GM13977 (cell line): ENCODE measurements at places on chromosomes 12 and 14.

DNA sequence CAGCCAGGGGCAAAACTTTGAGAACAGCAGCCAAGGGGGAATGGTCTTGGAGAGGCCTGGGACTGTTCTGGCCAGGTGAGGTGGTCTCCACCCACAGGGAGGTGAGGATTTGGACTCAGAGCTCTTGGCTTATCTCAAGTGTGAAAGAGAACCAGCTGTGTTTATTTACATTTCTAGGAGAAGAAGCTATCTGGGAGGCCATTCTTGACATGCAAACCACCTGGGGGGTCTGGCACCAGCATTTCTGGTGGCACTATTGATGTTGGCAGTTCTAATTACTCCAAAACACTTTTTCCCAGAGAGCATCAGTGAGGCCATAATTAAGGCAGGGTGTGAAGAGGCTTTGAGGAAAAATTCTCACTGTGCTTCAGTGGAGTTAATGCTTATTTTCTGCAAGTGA is 95.1 kb downstream of the CAND1 start:
- DNase-seq, result no peak

GRCh38 chr14:30440961-30441360 is 118.0 kb upstream of the G2E3 start:
- DNase-seq, result no peak

- DNase-seq, result no peak
These were observed 53.1 kb downstream of the RERG start for GRCh38 chr12:15168026-15168678.

DNA sequence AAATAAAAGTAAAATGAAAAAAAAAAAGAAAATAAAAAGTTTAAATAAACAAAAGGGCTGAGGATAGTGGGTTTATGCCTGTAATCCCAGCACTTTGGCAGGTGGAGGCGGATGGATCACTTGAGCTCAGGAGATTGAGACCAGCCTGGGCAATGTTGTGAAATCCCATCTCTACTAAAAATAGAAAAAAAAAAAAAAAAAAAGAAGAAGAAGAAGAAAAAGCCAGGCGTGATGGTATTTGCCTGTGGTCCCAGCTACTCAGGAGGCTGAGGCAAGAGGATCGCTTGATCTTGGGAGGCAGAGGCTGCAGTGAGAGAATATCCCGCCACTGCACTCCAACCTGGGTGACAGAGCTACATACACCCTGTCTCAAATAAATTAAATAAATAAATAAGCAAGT is 3.9 kb downstream of the TAOK3 start:
- DNase-seq, result no peak

- peak; percentile 19 for DNase-seq
These were observed 367.5 kb downstream of the DAD1 start for GRCh38 chr14:22221508-22221907.

- no peak for DNase-seq
These were observed 301.6 kb upstream of the SLC16A7 start for GRCh38 chr12:59294221-59294620.

DNA sequence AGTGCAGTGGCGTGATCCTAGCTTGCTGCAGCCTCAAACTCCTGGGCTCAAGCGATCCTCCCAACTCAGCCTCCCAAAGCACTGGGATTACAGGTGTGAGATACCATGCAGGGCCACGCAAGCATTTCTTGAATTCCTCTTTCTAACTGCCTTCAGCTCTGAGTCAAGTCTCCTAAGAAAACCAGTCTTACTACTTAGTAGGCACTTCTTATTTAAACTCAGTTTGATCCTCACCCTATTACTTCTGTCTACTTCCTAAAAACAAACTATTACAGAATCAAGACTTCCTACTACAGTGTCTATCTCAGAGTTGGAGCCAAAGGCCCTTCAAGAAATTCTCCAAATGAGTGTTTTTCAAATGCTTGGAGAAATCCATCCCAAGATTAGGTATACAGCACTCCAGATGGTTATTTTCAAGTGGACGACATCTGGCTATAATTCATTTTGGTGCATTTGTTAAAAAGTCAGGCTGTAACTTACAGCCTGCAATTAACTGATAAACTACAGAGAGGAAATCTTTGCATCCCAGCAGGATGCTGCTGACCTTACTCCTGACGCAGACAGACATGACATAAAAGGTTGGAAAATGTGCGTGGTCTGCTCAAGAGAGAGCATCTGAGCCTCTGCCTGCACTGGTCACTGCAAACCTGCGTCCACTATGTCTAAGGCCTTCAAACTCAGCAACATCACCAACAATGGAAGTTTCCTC is 34.7 kb downstream of the SSH1 start:
- DNase-seq, result no peak

- no peak for DNase-seq
These were observed 483.9 kb downstream of the ZFP36L1 start for GRCh38 chr14:68308726-68309520.

DNA sequence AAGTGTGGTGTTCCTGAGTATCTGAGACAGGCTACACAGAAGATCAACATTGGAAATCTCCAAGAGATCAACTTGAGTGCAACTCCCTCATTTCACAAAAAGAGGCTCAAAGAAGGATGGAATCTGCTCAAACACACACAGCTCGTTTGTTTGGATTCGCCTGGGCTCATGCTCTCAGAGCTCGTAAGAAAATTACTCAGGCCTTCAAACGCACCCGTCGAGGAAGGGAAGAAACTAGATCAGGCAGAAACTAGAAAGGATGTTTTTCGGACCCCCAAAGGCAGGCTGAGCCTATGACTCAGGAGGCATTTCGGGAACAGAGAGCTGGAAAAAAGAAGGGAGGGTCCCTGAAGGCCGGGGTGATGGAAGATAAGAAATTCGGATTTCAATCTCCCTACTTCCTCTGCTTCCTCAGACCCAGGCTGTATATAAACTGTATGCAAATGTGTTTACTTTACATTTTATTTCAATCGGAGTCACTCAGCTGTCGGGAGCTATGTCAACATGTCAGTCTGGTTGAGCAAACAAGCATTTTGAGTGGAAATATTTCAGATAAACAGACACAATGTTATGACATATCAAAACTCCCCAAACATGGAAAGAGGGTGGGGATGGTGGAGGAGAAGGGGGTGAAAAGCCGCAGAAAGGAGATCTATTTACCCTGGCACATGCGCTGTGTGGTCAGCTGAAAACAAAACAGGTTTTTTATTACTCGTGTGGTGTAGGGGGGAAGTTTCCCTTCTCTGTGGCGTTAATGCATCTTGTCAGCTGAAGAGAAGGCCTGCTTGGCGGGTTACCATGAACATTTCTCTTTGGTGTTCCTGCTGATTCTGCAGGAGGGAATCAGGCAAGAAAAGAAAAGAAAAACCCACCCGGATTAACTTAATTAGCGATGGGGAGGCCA is 129.1 kb upstream of the TBX3 start:
- no peak for DNase-seq
